ENCODE measurements at places on chromosomes 4 and X.

- no peak for DNase-seq
Measured at GRCh38 chr4:4269331-4269731, 20.6 kb downstream of the LYAR start.

DNA sequence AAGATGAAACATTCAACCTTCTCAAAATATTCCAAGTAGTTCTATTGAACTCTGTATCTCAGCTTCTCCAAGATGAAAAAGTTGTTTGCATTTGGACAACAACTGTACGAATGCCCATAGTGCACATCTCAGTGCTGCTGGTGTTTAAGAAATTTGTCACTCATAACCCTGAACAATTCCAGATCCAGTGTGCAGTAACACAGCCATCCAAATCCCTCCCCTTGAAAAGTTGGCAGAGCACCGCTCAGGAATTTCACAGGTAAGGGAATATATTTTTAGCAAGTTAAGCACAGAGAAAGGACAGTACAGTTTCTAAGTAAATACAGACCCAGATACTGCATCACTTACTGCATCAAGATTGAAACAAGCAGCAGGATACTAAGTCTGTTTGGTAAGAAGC lies 104.7 kb downstream of the CNOT6L start:
- DNase-seq, result no peak

- DNase-seq, result no peak
Measured at GRCh38 chr4:113790478-113790877, 28.9 kb upstream of the CAMK2D start.

GRCh38 chr4:27245216-27245615 lies 384.6 kb downstream of the STIM2 start:
- no peak for DNase-seq

GRCh38 chr4:123304151-123304964 lies 92.2 kb upstream of the SPRY1 start:
- DNase-seq, result no peak

GRCh38 chr4:122132891-122133290 lies 19.2 kb upstream of the BLTP1 start:
- DNase-seq, result no peak

DNA sequence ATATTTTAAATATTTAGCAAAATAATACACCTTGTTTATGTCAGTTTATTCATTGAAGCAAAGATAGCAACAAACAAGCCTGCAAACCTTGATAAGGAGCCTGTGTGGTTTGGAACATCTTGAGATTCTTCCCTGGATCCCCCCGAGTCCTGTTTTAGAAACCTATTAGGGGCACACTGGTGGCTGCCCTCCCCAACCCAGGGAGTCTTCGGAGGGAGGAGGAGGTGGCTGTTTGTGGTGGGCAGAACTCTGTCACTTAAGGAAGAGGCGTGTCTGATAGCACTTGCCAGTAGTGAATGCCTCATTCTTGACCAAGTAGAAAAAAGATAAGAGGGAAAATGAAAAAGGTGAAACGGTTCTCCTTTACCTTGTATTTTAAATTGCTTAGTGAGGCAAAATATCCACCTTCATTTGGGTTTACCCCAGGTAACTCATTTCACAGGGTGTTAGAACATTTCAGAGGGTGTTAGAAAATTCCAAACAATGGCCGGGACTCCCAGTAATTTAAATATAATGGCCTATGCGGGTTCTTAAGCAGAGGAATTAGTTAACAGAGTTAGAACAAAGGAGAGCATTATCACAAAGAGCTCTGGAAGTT lies 10.4 kb downstream of the KIT start:
- DNase-seq, result no peak

GRCh38 chr4:141004823-141005222 lies 128.4 kb downstream of the RNF150 start:
- DNase-seq, result no peak

All from MM.1S (cell line).